Stimulated activated CD4-positive, alpha-beta T cell treated with anti-CD3 and anti-CD28 coated beads, Interleukin-4, amount 100 ng/mL, for 4 hours (primary cell): ENCODE measurements at places on chromosomes 3 and 15.

DNA sequence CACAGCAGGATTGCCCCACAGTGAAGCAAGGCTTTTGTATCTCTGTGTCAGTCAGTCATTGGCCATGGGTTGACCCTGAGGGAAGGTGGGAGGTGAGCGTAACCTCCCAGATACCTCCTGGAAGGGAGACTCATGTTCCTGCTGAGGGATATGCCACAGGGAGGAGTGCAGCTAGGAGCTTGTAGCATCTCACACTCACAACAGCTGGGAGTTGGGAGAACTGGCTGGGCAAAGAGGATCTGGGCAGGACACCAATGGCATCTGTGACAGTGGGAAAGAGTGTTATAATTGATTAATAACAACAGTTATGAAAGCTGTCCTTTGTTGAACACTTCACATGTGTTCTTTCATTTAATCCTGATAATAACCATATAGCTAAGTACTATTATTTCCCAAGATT is 171.0 kb downstream of the TLE3 start:
- DNase-seq = no peak

GRCh38 chr3:99505646-99506269 is 132.6 kb upstream of the COL8A1 start:
- no peak for DNase-seq

DNA sequence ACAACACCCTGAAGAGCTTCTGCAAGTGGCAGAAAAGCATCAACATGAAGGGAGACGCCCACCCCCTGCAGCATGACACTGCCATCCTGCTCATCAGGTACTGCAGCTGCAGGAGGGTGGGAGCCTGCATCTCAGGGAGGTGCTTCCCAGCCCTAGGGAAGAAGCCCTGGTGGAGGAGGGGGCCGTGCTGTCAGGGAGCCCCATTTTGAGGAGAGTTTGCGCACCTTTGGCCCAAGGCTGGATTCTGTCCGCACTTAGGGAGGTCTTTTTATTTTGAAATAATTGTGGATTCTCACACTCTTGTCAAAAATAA is 42.1 kb downstream of the SAXO2 start:
- DNase-seq = no peak

- DNase-seq = no peak
Observed at GRCh38 chr3:59839283-59839682, 789.5 kb upstream of the CFAP20DC start.

- no peak for DNase-seq
Observed at GRCh38 chr15:70291305-70292075, 193.8 kb upstream of the TLE3 start.

DNA sequence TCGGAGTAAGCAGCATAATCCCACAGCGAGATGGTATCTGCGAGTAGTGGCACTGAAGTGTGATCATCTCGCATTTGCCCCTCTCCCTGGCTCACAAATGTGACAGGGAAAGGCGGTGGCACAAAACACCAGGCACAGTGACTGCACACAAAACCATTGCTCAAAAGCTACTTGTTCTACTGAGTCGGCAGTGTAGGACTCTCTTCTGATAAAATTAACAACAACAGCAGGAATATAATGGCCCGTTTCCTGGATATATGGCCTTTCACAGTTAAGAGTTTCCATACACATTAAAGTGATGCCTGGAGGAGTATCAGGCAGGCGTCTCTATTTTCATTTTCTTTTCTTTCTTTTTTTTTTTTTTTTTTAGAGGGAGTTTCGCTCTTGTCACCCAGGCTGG is 69.0 kb downstream of the MYO1E start:
- DNase-seq = no peak

DNA sequence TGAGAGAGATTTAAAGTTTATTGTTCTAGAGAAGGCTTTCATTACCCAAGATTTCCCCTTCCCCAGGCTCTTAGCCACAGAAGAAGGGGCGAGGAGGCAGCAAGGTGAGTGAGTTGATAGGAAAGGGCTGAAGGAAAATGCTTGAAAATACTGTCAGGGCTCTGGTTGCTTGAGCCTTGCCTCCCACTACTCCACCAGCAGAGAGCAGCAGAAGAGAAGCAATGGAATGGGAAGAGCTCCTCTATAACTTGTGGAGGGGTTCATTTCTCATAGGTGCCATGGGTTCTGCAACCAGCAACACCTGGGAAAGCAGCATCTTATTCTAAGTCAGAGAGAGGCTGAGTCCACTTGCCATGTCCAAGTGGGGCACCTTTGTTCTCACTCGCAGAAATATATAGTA is 184.0 kb upstream of the CNTN6 start:
- DNase-seq = no peak
